IMR-90 (cell line): ENCODE measurements at places on chromosomes 16 and 17.

DNA sequence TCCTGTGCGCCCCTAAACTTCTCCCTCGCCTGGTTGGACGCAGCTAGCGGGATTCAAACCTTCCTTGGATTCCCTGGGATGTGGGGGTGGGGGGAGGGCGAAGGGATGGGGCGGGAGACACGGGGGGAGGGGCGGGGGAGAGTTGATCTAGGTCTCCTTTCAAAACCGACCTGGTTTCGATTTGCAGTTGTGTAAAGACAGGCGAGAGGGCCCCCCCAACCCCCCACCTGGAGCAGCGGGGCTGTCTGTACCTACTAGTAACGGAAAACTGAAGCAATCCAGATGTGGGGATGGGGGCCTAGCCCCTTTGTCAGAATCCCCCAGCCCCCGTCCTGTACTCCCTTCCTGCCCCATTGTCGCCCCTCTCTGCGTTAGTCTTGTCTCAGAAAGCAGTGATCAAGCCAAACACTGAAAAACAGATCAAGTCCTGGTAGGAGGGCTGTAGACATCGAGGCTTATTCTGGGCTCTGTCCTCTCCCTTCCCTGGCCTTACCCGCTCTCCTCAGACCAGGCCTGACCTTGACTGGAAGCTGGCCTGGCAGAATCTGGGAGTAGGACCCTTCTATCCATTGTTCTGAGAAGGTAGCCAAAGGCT, 902 bp downstream of the DLX4 start:
- DNase-seq = no peak

GRCh38 chr17:61000911-61001310, 323.3 kb downstream of the BCAS3 start:
- DNase-seq = peak; percentile 81

DNA sequence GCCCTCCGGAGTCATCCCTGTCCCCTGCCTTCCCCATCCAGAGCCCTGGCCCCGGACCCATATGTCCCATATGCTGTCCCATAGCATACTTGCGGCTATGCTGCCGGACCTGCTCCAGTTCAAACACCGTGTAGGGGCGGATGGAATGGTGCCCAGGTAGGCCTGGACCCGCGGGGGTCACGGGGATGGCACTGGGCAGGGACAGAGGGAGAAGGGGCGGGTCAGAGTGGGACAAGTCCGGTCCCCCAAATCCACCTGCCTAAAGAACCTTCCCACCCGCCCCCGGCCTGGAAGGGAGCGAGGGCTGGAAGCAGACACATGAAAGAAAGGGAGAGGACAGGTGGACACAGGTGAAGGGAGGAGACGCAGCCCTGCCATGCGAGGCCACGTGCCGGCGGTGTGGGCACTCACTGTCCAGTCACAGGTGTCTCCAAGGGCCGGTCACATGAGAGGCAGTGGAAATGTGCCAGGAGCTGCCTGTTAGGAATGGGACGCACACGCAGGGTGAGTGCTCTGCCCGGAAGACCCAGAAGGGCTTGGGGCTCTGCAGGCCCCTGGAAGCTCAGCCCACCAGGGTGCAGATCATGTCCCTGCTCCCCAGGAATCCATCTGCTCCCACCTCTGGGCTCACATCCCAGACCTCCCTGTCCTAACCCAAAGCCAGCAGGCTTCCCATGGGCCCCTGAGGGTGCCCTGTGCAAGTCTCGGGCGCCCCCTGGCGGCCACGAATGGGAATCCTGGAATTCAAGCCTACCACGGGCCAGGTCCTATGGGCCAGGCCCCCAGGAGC, 14.0 kb downstream of the UBALD2 start:
- DNase-seq = peak; percentile 62

DNA sequence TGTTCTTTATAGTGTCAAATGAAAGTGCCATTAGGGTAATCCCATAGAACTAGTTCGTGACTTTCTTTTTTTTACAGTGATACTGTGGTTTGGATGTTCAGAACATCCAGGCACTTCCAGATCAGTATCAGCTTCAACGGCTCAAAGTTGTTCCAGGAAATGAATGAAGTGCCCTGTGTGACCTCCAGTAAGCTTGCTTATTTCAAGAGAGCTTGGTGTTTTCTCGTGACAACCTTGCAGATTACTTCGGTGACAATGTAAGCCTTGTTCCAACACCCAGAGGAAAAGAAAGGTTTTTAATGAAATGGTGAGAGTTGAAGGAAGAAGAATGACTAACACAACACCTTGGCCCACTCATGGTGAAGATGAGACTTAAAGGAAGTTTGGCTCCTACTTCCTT, 16.0 kb upstream of the KCNJ16 start:
- no peak for DNase-seq

- peak; percentile 82 for DNase-seq
Observed at GRCh38 chr17:40303009-40303657, 5.8 kb upstream of the RARA start.

- DNase-seq = no peak
Observed at GRCh38 chr16:31357324-31358109, 2.5 kb downstream of the ITGAX start.

DNA sequence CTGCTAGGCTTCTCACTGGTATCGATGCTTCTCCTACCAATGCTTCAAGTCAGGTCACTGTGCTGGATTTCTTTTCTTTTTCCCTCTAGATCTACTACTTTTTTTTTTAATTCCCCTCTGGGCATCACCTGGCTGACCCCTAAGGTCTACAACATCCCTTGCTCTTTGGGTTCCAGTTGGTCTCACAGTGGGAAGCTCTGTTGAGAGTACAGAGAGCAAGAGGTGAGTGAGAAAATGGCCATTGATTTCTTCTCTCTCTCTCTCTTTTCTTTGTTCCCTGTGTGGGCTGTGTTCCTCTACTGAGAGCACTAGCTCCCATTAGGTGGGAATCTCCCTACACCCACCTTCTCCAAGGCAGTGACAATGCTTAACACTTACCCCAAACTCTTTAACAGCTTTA, 413.4 kb downstream of the KCNJ2 start:
- DNase-seq = no peak

GRCh38 chr16:78122774-78123315, 23.4 kb downstream of the WWOX start:
- peak; percentile 53 for DNase-seq
